Dorsolateral prefrontal cortex (tissue), 122 donors: ENCODE measurements at places on chromosomes 6 and 20.
A peak's percentile ranks its signal among the peaks of the same experiment; 100 is the strongest.

DNA sequence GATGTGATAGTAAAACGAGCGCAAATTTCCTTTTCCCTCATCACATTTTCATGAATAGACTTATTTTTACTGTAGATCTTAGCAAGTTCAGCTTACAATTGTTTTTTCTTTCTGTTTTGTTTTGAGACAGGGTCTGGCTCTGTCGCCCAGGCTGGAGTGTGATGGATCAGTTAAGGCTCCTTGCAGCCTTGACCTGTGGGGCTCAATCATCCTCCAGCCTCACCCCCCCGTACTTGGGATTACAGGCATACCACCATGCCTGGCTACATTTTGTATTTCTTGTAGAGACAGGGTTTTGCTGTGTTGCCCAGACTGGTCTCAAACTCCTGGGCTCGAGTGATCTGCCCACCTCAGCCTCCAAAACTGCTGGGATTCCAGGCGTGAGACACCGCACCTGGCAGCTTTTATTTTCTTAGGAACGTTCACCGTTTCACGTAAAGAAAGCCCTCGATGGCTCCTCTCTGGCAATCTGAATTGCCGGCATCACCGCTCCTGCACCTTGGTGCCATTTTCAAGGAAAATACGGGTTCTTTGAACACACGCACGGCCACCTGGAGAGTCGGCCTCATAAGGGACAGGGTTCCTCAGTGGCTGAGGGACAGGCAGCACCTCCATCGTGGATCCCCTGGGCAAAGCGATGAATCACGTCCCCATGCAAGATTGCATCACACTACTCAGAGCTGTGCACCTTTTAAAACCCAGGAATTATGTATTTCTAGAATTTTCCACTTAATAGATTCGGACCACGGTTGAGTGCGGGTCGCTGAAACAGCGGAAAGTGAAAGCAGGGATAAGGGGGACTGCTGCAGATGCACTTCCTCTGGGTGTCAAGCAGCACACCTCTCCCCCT is 78.7 kb downstream of the IRF4 start:
- DNase-seq: no peak

DNA sequence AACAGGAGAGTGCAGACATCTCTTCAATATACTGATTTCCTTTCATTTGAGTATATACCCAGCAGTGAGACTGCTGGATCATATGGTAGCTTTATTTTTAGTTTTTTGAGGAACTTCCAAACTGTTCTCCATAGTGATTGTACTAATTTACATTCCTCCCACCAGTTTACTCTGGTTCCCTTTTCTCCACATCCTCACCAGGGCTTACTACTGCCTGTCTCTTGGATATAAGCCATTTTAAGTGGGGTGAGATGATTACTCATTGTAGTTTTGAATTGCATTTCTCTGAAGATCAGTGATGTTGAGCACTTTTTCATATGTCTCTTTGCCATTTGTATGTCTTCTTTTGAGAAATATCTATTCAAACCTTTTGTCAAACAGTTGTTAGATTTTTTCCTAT is 64.9 kb upstream of the HMGCLL1 start:
- DNase-seq: no peak

- no peak for DNase-seq
These were observed 38.5 kb downstream of the PXDC1 start for GRCh38 chr6:3712827-3713665.

DNA sequence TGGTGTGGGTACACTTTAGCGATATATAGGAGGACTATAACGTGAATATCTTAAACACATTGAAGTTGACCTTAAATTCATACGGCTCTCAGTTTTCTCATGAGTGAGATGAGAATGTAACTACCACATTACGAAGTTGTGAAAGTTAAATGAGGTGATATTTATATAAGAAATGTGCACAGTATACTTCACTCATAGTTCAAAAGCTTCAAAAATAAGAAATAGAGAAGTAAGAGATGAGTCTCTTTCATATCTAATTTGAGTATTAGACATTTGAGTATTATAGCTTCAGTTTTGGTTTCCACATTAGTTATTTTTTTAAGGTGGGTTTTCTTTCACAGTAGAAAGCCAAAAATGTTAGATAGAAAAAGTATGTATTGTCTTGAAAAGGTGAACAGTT is 183.3 kb downstream of the NKAIN2 start:
- DNase-seq: no peak

DNA sequence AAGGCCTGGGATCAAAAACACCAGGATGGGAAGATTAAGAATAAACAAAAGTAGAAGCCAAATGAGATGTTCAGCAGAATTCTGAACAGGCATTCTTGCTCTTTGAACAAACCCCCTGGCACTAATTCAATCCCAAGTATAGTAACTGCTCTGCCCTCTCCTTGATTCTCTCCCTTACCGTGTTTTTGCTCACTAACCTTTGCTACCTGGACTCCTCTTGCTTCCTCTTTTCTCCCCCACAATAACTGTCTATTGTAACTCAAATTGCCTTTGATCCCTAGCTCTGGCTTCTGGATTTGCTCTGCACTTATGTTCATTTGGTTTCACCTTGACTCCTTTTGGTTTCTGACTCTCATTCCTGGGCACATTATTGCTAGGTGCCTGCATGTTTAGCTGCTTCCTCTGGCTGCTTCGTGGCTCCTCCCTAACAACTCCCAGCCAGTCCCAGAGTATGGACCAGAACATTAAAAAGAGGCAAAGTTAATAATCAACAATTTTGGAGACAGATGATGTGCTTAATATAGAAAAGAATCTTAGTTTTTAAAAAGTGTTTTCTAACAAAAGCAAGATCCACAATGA is 65.4 kb upstream of the PHIP start:
- no peak for DNase-seq

DNA sequence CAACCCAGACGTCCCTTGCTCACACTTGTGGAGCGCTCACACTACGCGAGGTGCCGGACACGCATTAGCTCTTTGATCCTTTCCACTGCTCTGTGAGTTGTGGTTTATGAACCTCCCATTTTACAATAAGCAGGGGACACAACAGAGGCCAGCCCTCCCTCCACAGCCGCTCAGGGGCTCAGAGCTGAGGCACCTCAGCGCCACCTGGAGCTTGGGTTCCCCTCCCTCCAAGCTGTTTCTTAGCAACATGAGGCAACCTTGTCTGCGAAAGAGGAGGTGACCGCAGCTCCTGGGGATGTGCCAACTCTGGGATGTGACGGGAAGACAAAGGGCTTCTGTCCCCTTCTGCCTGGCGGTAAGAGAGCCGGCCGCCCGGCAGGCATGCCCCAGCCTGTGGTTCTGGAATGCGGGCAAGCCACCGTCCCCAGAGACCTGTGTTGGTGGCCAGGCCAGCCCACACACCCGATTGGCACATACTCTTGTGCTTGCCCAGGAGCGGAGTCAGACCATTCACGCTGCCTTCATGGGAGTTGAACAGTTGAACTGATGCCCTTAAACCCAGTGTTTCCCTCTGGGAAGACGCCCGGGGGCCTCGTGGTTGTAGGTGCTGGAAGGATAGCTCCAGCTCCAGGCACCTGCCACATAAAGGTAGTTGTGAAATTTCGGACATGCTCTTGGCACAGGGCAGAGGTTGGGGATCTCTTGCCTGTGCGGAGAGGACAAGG is 44.5 kb downstream of the RBM38 start:
- DNase-seq: peak; percentile 86

GRCh38 chr6:57013521-57013926 is 33.0 kb upstream of the KIAA1586 start:
- DNase-seq: no peak

DNA sequence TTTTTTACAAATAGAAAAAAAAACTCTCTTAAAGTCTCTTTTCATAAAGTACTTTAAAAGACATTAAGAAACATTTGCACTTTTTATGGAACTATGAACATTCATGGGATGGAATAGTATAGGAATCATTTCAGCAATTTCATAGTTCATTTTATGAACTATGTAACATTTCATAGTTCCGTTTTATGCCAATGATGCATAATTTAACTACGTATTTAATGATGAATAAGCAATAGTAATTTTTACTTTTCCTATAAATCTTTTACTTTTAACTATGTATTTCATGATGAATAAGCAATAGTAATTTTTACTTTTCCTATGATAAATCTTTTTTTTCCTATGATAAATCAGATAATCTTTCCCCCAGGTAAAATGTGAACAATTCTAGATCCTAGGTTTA is 47.7 kb downstream of the FAM184A start:
- no peak for DNase-seq

DNA sequence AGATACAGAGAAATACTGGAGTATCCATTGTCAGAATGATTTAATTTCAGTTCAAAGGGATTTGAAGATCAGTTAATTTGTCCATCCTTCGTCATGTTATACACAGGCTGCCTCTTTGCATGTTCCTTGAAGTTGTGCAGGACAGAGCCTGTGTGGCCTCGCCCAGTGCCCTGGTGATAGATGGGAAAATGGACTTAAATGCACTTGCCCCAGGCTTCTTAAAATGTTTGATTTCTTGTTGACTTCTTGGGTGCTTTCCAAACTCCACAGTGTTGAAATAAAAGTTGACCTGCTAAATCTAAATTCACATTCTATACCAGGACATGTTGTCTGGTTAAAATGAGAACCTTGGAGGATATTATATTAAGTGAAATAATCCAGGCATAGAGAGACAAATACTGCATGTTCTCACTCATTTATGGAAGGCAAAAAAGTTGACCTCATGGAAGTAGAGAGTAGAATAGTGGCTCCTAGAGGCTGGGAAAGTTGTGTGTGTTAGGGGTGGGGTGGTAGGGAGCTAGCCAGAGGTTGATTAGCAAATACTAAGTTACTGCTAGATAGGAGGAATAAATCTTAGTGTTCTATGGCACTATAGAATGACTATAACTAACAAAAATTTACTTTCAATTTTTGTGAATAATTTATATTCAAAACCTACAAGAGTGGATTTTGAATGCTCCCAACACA is 25.3 kb downstream of the MARCKS start:
- no peak for DNase-seq

DNA sequence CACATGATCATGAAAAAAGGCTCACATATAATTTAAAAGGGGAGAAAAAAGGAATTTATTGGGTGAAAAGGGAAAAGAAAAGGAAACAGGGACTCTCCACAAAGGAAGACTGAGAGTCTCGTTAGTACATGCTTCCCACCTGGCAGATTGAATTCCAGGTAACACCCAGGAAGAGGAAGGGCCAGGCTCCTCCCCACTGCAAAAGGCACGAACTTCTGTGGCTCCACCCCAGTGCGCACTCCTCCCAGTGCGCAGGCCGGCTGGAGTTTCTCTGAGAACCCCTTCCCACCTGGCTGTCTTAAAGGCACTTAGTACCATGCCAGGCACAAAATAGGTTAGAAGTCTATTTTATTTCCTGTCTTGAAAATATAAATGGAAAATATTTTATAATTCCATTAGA is 129.8 kb downstream of the COL12A1 start:
- DNase-seq: no peak

DNA sequence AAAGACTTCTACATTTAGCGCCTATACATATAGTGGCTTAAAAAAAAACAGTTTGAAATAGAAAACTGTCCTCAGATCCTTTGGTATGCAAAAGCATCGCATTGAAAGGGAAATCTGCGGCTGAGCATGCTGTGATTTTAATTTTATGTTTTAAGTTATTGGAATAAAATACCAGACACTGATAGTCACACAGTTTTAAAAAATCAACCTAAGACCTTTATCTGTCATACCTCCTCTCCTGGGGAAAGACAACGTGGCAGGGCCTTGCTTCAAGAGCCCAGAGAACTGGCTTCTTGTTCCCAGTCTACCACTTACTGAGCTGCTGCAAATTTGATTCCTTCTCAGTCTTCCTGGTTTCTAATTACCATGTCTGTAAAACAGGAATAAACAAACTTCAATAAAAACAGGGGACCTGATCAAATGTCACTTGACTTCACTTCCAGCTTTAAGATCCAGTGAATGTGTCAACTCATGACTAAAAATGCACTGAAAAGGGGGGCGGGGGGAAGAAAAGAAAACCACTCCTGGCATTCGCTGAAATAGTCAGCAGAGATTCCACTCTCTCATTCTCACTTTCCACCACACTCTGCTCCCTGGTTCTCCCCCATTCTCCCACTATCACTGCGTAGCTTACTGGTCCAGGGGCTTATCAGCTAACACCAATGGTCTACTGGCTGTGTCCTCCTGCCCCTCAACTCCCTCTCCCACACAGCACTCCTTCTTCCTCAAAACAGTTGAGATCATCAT is 494.7 kb upstream of the MARCKS start:
- no peak for DNase-seq

GRCh38 chr20:25470045-25470444 is 62.6 kb downstream of the GINS1 start:
- DNase-seq: no peak

GRCh38 chr6:105024803-105025202 is 67.9 kb downstream of the LIN28B start:
- no peak for DNase-seq

- no peak for DNase-seq
These were observed 91.1 kb downstream of the ATXN1 start for GRCh38 chr6:16670183-16670582.

DNA sequence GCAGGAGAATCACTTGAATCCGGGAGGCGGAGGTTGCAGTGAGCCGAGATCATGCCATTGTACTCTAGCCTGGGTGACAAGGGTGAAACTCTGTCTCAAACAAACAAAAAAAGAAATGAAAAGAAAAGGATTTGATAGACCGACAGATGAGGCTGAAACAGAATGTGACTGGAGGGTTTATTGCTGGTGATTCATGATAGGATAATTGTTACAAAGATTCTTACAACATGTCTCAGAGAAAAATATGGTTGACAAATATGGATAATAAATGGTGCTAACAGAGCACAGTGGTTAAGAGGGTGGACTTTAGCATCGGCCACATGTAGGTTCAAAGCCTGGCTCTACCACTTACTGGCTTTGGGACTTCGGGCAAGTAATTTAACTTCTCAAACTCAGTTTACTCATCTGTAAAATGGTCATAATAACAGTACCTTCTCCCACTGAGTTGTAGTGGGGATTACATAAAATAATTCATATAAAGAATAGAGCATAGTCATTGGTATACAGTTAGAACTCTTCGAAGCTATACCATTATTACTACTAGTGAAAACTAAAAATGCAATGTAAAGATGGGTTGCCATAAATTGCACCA is 131.9 kb downstream of the MAP3K7 start:
- no peak for DNase-seq

- no peak for DNase-seq
These were observed 30.2 kb downstream of the DLL1 start for GRCh38 chr6:170260686-170261085.

GRCh38 chr6:139003751-139004150 is 15.7 kb upstream of the REPS1 start:
- no peak for DNase-seq
